CMK (cell line): ENCODE measurements at places on chromosomes 7 and 10.

- no peak for DNase-seq
These were observed 10.1 kb downstream of the OTUD1 start for GRCh38 chr10:23448802-23449570.

GRCh38 chr7:36346260-36346831, 43.3 kb upstream of the ANLN start:
- DNase-seq, result no peak

DNA sequence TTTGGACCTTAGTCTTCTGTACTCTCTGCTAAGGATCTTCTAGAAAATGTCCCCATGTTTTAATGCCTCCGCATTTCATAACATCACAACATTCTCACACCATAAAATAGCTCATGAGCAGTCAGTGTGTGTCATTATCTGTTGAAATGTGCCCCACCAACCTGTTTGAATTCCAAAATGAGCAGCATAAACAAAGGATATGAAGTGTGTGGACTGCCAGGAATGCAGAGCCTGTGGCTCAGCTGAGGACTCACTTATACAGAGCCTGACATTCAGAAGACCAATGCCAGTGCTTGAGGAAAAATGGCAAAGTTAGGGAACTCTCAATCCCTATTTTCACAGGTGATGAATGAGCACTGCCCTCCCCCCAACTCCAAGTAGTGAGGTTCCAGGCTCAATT, 621.4 kb downstream of the POM121L12 start:
- no peak for DNase-seq

- DNase-seq, result no peak
These were observed 2.3 kb downstream of the DNTT start for GRCh38 chr10:96306516-96306915.

GRCh38 chr10:126833542-126833941, 71.7 kb upstream of the DOCK1 start:
- DNase-seq, result no peak

- DNase-seq, result no peak
These were observed 11.3 kb upstream of the GNA12 start for GRCh38 chr7:2855386-2855785.

DNA sequence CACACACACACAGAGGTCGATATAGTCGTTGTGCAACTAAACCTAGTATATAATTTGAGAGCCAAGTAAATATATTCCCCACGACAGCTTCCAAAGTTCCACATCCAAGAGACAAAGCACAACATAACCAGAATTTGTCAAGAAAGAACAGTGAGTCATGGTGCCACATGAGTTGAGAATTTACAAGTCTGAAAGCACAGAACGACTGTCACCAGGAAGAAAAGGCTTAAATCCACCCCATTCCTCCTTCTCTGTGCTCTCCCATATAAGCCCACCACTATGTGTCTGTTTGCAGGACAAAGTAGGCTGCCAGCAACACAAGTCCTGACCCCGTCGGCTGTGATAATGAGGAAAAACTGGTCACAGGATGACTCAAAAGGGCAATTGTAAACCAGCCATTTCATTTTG, 32.8 kb downstream of the GSAP start:
- DNase-seq, result no peak

DNA sequence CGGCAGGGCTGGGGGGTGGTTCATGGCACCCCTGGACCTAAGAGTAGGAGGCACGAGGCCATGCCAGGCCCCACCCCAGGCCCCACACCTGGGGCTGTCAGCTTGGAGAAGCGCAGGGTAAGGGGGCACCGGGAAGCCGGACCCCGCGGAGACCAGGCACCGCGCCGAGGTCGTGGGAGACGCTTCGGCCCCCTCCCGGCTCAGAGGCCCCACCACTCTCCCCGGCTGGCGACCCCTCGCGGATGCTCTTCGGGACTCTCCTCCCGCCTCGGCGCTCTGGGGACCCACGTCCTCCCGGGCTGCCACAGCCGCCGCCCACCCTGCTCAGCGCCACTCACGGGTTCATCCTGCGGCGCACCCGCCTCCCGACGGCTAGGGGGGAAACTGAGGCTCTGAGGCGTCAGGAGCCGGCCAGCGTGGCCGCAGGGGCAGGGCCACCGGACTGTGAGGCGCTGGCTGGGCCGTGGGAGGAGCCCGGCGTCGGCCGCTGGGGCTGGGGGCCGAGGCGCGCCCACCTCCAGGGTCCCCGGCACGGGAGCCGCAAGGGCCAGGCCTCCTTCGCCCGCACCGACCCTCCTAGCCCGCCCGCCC, 25.9 kb downstream of the PDGFA start:
- no peak for DNase-seq

DNA sequence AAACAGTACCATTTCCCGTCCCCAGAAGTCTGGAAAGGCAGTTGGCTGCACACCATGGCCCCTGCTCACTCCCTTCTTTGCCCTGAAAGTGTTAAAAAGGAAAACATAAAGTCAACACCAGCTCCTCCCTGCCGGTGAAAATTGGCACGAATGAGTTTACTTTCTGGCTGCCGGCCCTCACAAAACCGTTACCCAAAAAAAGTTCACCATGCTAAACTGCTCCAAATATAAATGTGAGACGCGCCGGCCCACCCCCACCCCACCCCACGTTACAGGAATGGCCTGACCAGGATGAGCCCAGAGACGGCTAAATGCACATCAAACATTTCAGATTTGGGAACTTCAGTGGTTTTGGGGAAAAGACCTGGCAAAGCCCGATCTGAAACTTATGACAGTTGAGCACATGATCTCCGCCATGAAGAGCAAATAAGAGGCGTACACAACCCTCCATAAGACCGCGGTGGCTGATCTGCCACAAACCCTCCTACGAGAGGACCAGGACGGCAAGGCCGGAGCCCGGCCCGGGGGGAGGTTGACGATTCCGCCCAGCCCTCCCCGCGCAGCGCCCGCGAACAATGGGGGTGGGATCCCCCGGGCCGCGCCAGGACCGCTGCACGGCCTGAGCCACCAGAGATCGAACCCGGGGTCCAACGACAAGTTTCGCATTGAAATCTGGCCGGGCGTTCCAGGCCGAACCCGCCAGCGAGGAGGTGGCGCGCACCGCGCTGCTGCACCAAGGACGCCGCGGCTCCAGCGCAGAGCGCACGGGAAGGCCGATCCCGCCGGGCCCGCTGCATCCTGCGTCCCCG, 952 bp downstream of the DIP2C start:
- DNase-seq, result no peak

GRCh38 chr7:45597286-45597984, 23.3 kb downstream of the ADCY1 start:
- DNase-seq, result no peak

GRCh38 chr7:68562323-68562899, 1035.9 kb upstream of the AUTS2 start:
- no peak for DNase-seq

DNA sequence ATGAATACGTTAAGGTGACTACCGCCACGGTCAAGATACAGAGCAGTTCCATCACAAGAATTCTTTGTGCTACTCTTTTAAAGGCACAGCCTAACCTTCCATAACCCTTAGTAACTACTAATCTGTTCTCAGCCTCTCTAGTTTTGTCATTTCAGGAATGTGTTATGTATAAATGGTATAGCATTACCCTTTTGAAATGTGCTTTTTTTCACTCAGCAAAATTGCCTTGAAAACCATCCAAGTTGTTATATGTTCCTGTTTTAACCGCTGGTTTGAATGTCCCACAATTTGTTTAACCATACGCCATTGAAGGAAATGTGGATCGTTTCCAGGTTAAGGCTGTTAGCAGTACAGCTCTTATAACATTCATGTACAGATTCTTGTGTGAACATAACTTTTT, 32.0 kb downstream of the WAC start:
- DNase-seq, result no peak

GRCh38 chr7:158525648-158526484, 61.8 kb downstream of the PTPRN2 start:
- DNase-seq, result no peak

- DNase-seq, result no peak
These were observed 468.1 kb upstream of the AKR1E2 start for GRCh38 chr10:4357911-4358310.

GRCh38 chr7:100730136-100730800, 3.1 kb upstream of the ZAN start:
- DNase-seq, result no peak

- DNase-seq, result no peak
These were observed 90.2 kb upstream of the GNA12 start for GRCh38 chr7:2934211-2934731.

DNA sequence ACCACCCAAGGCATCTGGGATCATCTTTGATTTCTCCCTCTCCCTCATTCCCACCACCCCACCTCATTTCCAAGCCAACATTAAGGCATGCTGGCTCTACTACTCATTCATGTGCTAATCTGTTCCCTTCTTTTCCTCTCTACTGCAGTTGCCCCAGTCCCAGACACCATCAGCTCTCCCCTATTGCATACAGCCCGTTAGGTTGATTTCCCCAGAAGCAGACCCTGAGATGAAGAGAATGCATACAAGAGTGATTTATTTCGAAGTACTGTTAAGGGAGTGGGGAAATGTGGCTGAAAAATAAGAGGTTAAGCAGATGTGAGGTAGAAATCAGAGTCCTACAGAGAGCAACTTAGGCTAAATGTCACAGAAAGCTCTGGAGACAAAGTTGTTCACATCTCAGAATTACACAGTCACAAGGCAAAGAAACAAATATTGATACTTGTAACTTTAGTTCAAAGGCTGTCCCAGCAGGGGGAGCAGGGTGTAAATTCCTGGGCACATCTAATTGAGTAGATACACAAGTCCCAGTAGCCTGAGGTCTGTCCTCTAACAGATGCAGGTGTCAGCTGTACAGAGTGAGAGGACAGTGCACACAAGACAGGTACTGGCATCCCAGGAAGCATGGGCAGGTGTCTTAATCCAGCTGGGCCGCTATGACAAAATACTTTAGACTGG, 20.9 kb downstream of the AKR1D1 start:
- no peak for DNase-seq

GRCh38 chr10:99610221-99610620, 10.0 kb downstream of the SLC25A28 start:
- no peak for DNase-seq

- no peak for DNase-seq
These were observed 186.0 kb downstream of the PRKCQ start for GRCh38 chr10:6394084-6394483.

GRCh38 chr10:18516851-18517250, 134.5 kb downstream of the NSUN6 start:
- no peak for DNase-seq

DNA sequence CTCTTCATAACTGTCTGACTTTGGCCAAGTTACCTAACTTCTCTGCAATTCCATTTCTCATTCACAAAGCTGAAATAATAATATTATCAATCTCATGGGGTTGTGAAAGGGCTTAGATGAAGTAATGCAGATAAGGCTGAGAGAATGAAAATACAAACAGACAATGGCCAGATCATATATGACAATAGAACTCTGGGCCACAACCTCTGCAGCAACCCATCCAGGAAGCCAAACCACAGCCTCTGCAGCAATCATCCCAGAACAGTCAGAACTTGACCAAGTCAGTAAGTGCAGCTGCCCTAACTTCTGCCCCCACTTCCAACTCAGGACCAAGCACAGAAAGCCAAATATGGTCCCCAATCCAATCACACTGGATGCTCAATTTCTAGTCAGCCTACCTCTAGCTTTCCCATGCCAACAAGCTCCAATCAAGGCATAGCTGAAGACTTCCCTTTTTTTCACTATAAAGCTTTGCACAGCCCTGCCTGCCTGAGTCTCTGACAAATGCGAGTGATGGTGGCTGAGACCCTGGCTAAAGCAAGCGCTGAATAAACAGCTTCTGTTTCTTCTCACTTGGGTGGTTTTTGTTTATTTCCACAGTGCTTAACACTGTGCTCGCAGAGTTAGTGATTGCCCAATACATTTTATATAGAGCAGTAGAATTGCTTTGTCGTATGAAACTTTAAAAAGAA, 34.8 kb upstream of the TNPO3 start:
- no peak for DNase-seq

- DNase-seq, result no peak
These were observed 102.6 kb downstream of the SH3PXD2A start for GRCh38 chr10:103752680-103753248.

DNA sequence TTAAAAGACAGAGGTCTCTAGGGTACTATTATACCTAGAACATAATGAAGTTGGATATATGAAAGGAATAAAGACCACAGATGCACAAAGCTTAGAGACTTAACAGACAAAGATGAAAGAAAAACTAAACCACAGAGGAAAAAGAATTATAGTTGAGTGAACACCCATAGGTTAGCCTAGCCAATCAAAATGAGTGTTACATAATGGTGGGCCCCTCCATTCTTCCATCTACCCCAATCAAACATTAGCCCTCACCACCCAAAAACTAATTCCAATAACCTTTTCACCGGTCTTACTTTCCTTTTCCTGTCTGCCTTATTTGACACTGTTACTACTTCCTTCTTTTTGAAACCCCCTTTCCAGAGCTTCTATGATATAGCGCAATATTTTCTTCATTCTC, 130.1 kb downstream of the ELMO1 start:
- DNase-seq, result no peak

DNA sequence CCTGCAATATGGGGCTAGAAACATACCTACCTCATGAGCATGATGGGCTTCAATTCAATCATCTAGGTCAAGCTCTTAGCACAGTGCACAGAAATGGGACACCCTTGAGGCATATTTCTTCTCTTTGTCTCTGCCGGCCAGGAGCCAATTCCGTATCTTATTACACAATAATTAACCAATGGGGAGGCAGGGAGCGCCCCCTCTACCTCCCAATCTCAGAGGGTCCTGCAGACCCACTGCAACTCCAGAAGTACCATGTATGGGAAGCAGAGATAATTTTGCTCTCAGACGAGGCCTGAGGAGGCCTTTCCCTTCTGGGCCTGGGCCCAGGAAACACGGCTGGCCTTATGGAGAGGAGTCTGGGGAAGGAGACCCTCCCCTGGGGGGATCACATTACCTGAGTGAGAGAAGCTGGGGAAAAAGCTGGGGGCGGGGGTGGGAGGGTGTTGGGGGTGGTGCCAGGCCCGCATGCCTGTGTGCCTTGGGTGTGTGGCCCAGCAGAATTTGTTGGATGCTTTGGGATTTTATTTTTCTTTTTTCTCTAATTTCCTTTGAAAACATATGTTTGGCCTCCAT, 155.5 kb downstream of the UBE2H start:
- DNase-seq, result no peak

DNA sequence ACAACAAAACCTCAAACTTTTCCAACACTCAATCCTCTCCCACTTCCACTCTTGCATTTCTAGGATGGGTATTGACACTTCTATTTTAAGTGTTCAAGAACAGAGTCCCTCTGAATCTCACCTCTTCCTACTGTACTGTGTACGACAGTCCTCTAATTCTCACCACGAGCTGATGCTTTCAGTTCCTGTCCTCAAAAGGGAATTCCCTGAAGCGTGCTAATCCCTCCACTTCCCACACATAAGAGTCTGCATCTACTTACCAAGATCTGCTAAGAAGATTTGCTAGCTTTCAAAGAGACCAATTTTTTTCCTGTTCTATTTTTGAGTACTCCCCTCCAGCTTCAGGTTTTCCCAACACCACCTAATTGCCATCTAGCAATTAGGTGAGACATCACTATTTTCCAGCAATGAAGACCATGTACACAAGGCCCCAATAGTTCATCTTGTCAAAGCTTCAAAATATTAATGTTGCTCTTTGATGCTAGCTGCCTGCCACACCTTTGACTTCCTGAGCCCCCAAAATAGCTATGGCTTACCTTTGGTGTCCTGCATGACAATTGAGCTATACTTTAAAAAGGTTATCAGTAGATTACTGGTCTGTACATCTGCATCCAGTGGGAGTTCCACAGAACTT, 54.4 kb downstream of the ARMH3 start:
- no peak for DNase-seq

GRCh38 chr7:8639668-8640067, 206.3 kb downstream of the NXPH1 start:
- no peak for DNase-seq
